ENCODE measurements at places on chromosomes 6 and 20.

- DNase-seq, result no peak
These were observed 8.9 kb downstream of the NFKBIL1 start for GRCh38 chr6:31556307-31556706.

- no peak for DNase-seq
These were observed 218.5 kb downstream of the UST start for GRCh38 chr6:148965287-148965686.

GRCh38 chr20:2780948-2781347, 19.5 kb downstream of the CPXM1 start:
- no peak for DNase-seq

- no peak for DNase-seq
These were observed 432.7 kb downstream of the TFAP2A start for GRCh38 chr6:9982215-9982614.

DNA sequence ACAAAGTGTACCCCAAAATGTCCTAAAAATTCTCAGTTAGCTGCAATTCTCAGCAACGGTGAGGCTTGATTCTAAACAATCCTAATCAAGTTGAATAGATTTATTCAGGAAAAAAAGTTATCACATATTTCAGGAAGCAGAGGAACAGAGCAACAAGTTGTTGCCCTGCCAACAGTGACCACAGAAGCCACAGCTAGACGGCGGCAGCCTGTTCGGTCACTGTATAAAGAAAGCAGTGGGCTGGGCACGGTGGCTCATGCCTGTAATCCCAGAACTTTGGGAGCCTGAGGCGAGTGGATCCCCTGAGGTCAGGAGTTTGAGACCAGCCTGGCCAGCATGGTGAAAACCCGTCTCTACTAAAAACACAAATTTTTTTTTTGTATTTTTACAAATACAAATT, 171.2 kb upstream of the BMP5 start:
- peak; percentile 69 for DNase-seq

DNA sequence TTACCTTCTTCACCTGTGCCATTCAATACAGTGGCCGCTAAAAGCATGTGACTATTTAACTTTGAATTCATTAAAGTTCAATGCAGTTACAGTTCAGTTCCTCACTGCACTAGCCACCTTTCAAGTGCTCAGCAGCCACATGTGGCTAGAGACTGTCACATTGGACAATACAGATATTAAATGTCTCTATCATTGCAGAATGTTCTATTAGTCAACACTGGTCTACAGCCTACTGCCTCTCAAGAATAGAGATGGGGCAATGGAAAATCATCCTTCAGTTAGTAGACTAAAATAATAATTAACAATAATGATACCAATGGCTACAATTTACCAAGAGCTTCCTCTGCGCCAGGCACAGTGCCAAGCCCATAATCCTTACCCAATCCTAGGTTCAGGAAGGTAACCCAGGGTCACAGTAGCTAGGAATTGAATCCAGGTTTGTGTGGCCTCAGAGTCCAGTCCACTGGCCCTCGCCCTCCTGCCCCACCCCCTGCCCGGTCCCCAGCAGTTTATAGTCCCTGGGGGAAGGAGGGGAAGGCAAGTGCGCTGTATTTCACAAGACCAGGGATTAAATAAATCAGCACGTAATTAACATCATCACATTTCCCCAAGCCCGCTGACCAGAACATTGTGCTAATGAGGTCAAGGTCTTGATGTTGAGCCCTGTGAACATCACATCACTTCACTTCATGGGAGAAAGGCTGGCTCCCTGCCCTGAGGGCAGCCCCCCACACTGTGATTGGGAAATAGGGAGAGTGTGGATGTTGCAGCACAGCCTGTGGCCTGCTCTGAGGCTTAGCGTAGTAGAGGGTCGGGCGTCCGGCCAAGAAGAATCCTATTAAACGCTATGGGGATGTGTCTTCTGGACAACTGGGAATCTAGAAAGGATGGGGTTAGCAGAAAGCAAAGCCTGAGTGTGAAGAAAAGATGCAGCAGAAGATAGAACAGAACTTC, 147.2 kb downstream of the VEGFA start:
- DNase-seq, result peak; percentile 77

Data from inflammatory macrophage treated with lipopolysaccharide for 1 hour (primary cell).